T-helper 22 cell (primary cell): ENCODE measurements at places on chromosomes 13 and 19.

DNA sequence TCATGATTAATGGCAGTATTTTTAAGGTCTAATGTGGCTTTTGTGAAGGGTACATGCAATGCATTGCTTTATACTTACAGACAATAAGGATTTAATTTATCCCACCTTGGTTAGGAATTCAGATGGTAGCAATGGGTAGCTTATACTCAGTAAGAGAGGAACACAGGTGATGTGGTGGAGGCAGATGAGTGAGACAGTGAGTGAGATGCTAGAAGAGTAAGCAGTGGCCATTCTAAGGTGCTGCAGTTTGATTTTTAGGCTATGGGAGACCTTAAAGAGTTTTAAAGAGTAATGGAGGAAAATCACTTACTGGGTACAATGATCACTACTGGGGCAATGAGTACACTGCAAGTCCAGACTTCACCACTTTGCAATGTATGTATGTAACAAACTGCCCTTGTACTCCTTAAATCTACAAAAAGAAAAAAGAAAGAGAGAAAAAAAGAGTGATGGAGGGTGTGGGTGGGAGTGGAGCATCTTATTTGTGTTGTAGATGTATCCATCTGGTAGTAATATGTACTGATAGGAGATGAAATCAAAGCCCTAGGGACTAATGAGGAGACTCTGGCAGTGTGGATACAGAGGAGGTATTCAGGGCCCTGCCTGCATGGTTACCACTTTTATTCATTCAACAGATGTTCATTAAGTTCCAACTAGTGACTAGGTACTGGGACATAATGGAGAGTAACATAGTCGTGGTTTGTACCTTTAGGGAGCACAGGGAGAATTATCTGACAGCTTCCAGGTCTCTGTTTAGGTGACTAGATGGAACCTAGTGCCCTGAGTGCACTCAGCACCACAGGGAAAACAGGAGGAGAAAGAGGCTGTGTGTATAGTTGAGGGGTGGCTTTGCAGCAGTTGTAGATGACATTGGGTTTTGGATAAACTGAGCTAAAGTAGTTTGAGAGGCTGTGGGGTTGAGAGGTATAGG is 99.0 kb downstream of the GPC6 start:
- no peak for DNase-seq

- DNase-seq = no peak
Measured at GRCh38 chr19:3618144-3618810, 8.3 kb downstream of the CACTIN start.

DNA sequence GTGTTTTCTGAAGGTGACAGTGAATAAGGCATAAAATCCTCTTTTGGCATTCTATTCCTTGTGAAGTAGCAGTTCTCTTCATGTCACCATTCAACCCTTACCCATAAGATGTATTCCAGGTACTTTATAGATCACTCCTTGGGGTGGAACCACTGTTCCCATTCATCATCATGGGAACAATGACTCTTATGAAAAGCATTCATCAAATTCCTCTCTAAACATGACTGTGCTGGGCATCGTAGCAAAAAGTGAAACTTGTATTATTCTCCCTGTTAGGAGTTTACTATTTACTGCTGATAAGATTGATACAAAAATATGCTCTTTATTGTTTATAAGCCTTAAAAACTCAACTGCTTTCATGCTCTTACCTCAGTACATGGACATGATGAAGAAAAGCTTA is 793.4 kb downstream of the LIG4 start:
- DNase-seq = no peak

- no peak for DNase-seq
Measured at GRCh38 chr13:113813749-113814434, 50.0 kb downstream of the GAS6 start.

DNA sequence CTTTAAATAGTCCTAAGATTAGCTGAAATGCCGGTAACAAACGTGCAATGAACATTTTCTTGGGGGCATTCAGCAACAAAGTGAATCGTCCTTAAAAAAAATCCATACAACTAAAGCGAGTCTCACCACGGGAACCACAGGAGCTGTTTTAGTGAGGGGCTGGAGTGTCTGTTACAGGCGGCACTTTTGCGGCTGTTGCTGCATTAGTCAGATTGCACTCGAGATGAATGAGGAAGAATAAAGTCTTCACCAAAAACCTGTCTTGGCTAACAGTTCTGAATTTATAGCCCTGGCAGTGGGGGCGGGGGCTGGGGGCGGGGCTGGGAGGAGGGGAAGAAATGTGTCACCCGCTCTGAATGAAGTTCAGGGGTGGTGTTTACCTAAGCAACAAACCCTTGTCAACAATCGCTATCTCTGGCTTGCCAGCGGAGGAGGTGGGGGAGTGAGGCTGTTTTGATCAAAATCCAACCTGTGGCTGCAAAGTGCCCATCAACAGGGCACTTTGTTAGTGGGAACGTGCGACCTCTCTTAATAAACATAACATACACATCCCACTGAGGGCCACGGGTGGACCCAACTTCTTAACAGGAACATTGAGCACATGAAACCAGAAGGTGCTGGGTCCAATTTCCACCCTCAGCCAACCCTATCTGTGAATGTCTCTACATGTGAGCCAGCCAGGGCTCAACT is 44.5 kb downstream of the RFX2 start:
- DNase-seq = peak; percentile 69

DNA sequence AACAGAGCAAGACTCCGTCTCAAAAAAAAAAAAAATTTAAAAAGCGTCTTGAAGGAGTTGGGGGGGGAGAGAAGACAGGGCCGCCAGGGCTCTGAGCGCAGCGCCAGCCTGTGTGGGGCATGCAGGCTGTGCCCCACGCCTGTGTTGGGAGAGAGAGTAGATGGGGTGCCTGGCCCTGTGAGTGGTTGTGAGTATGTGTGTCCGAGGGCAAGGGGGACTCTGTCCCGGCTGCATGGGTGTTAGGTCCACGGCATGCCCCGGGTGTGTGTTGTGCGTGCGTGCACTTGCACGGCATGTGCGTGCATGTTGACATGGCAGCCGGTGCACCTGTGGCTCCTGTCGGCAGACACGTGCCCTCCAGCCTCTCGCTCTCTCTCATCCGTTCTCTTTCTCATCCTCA is 3.4 kb downstream of the MAP2K7 start:
- DNase-seq = no peak
